ENCODE measurements at places on chromosomes 2 and 18.

DNA sequence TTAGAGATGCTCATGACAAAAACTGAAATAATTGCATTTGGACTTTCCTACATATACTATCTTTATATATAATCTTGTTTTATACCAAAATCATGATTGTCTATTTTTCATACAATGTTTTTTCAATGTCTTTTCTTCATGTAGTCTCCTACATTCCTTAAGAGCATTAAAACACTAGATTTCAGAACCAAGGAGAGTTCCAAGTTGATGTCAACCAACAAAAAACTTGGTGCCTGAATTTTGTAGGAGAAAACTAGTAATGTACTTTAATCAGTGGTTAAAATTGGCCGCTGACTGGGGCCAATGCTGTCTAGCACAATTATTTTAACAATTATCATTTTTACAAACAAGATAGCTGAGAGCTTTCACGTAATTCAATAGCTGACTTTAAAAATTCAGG, 678.8 kb downstream of the DCC start:
- DNase-seq = no peak

- no peak for DNase-seq
These were observed 471.0 kb upstream of the CDH7 start for GRCh38 chr18:65279668-65280305.

GRCh38 chr2:108614659-108615058, 80.4 kb downstream of the LIMS1 start:
- no peak for DNase-seq

GRCh38 chr2:162092008-162092390, 18.0 kb upstream of the DPP4 start:
- no peak for DNase-seq

GRCh38 chr18:45291621-45292615, 323.4 kb upstream of the SLC14A2 start:
- DNase-seq = no peak

DNA sequence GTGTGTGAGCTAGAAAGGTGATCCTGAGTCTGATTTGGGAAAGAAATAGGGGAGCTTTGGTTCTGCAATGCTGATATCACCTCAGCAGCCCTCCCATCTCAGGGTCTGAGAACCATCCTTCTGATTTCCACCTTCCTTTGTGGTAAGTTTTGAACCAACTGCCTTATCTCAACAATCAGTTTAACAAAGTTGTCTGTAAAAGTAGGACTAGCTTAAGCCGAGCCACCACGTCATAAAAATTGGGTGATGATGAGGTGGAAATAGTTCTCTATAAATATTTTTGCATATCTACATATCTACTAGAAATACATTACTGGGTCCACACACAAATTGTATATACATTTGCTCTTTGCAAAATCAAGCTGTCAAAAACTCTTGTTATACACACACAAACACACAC, 1.1 kb downstream of the SULT1C4 start:
- DNase-seq = no peak

GRCh38 chr2:23159746-23160405, 225.1 kb upstream of the KLHL29 start:
- DNase-seq = no peak

DNA sequence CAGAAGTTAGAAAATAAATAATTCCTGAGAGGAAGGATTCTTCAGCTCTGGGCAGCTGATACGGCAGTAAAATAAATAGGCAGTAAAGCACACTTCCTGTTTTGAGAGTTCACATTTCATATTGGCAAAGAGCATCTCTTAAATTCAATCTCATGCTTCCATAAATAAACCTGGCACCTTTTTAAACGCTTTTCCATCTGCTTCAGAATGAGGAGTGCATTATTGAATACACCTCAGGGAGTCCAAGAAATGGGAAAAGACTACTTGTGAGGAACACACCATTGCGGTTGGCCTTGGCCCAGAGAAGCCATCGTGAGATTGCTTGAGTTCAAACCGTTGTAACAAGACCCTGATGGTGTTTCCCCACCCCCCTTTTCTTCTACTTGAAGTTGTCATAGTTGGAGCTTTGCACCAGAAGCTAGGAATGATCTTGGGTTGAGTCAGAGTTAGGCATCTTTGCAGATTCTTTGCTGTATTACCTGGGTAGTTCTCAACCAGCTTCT, 123.9 kb downstream of the RDH14 start:
- DNase-seq = no peak

DNA sequence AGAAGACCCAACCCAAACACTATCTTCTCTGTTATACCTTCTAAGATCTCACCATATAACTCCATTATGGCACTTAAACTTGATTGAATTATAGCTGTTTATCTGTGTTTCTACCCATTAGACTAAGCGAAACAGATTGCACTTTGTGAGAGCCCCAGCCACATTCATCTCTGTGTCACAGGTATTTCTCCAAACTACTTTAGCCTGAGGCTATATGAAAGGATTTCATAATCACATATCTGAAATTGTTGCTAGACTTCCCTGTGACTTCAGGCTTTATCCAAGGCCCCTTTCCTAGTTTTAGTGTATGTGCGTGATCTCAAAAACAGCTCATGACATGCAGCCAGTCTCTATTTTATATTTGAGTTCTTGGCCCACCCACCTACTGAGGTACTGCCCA, 745.0 kb upstream of the ACVR2A start:
- no peak for DNase-seq

DNA sequence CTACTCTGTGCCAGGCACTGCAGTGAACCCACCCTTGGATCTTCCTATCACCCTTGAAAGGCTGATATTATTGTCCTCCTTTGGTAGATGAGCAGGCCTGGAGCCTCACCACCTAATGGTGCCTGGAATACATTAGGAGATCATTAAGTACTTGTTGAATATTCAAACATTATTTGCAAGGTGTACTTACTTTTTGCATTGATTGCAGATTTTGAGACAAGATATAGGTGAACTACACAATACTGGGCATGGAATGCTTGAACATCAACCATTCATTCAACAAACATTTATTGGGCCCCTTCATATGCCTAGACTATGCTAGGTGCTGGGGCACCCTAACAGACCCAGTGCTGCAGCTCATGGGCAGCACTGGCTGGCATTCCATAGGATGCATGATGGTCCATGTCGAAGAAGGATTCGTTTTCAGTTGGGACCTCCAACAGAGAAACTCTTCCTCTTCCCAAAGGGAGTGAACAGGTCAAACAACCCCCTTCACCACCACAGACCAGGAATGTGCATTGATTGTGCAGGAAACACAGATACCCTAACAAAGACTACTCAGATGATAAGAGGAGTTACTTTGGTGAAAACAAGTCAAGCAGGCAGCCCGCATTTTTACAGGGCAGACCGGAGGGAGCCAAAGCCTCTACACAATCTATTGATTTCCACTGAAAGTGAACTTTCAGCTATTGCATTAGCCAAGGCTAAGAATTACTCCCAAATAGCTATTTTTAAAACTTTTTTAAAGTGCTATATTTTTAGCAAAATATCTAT, 149.6 kb upstream of the SH3BP4 start:
- no peak for DNase-seq

DNA sequence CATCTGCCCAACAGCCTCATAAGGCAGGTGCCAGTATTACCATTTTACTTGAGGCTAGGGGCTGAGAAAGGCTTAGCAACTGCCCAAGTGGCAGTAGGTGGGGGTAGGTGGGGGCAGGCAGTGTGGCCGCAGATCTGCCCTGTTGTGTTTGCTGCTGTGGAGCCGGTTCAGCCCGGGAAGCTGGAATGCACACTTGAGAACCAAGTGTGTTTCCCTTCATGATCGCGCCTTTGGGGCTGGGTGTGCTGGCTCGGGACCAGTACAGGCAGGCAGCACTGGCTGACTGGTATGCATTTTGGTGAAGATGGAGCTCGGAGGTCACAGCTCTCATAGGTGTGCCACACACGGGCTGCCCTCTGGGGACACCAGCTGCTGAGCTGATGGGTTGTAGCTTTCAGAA, 85.1 kb downstream of the CABLES1 start:
- no peak for DNase-seq

GRCh38 chr18:44884431-44884830, 203.7 kb downstream of the SETBP1 start:
- DNase-seq = peak; percentile 18

- DNase-seq = no peak
These were observed 56.6 kb upstream of the SLC1A4 start for GRCh38 chr2:64932371-64933216.

All from AG08396 (cell line).